ENCODE measurements at places on chromosomes 6 and 20.
A peak's percentile ranks its signal among the peaks of the same experiment; 100 is the strongest.

- DNase-seq, result no peak
These were observed 586.3 kb downstream of the HTR1B start for GRCh38 chr6:76876922-76877553.

DNA sequence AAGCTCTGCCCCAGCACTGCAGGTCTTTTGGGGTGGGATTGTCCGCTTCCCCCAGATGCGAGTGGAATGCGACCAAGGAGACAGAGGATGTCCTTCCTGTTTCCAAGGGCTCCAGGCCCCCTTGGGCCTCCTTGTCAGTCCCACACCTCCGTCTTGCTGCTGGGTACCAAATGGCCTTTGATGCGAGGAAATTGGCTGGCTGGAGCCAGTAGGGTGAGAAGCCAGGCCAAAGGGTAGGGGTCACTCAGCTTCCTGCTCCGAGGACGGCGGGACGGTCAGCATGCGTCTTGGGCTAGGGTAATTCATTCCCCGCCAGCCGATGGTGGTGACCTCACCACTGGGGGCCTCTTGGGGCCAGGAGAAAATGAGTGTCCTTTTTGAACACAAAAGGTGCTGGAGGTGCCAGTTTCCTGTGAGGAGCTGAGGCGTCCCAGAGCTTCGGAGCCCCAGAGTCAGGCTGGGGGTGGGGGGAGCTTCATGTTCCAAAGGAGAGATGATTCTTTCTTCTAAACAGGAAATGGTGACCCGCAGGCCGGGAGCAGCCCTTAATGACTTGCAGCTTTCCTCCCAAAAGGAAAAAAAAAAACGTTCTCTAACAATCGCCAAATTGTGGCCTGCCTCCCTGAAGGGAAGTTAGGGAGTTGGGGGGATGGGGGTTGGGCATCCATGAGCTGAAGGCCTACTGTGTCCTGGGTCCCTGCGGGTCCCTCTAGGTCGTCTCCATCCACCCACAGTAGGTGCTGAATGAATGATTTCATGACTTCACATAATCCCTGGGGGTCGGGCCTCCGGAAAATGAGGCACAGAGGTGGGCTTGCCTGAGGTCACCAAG is 6.7 kb downstream of the SNAI1 start:
- DNase-seq, result no peak

DNA sequence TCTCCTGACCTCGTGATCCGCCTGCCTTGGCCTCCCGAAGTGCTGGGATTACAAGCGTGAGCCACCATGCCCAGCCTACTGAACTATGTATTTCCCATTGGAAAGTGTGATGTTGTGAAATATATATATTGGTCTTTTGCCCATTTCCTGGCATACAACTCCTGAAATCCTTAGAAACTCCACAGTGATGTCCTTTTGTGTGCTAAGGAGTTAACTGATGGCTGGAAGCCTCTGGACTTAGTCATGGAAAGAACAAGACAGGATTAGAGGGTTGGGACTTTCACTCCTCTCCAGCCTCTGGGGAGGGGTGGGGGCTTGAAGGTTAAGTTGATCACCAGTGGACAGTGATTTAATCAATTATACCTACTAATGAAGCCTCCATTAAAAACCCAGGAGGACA is 7.1 kb downstream of the PANK2 start:
- peak; percentile 20 for DNase-seq

GRCh38 chr20:33696448-33696847 is 10.3 kb upstream of the E2F1 start:
- no peak for DNase-seq

DNA sequence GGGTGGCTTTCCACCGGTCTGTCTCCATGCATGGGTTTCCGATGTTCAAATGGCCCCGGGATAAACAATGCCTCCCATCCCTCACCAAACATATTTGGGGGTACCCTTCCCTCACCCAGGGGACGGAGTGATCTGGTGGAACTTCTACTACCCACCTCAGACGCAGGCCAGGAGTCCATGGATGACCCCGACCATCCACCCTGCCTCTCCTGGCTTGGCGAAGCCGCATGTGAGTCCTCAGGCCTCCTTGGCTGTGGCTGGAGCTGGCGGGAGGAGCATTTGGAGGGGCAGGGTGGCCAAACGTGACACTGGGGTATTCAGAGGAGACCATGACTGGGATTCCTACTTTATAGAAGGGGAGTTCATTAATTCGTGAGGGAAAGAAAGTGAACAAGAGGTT is 45.9 kb upstream of the FRMD1 start:
- no peak for DNase-seq

- no peak for DNase-seq
These were observed 29.5 kb downstream of the ALDH8A1 start for GRCh38 chr6:134920422-134920821.

DNA sequence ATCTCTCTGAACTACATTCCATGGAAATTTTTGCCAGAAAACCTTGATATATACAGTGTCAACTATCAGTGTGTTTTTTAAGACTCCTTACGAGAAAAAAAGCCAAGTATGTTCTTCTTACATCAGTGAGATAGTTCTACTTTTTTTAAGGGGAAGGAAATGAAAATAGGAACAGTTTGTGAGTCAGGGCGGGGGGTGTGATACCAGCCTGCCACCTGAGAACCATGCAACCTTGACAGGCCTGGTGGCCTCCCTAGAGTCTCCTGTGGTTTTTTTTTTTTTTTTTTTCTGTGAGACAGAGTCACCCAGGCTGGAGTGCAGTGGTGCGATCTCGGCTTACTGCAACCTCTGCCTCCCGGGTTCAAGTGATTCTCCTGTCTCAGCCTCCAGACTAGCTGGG is 96.3 kb upstream of the GCM1 start:
- DNase-seq, result no peak

- no peak for DNase-seq
These were observed 8.6 kb upstream of the ZSCAN16 start for GRCh38 chr6:28115799-28116198.

DNA sequence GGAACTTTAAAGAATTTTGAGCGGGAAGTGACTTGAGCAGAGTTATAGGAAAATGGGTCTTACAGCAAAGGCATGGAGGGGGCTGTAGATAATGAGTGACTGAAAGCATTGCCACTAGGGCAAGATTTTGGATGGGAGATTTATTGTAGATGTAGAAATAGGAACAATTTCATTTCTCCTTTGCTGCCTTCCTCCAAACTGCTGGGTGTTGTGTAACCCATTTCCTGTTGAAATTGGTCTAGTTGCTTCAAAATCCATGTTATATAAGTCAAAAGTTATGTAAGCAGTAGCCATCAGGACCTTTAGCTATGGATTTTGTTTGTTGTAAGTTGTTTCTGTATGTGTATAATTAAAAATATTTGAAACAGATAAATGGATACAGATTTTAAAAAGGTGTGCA is 11.1 kb downstream of the YWHAB start:
- DNase-seq, result no peak

DNA sequence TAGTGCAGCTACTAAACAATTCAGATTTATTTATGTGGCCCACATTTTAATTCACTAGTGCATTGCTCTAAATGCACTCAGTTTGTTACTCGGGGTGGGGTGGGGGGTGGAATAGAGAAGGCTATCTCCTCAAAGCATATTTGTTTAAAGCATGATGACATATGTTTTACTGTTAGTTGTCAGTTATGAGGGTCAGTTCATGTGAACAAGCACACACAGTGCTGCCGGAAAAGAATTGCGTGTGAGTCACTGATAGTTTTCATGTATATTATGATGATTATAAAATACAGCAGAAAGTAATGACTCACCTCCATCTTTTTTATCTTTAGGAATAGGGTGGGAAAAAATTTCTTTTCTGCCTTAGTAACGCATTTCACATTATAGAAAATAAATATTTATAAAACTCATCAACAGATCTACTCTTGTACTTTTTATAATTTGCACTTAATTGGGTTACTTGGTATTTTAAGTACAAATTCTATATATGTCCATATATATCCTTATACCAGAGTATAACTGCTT is 42.2 kb upstream of the STXBP5 start:
- no peak for DNase-seq

DNA sequence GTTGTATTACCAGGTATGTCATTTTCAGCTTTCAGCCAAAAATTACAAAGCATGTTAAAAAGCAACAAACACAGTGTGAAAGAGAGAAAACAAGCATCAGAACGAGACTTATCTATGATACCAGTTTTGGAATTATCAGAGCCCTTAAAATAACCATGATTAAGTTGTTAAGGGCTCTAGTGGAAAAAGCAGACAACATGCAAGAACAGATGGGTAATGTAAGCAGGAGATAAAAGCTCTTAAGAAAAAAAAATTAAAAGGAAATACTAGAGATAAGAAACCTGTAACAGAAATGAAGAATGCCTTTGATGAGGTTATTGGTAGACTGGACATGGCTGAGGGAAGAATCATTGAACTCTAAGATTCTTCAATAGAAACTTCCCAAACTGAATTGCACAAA is 127.5 kb upstream of the SCGN start:
- no peak for DNase-seq

GRCh38 chr20:50980071-50980681 is 21.6 kb downstream of the MOCS3 start:
- DNase-seq, result peak; percentile 66

GRCh38 chr20:46622165-46622564 is 29.1 kb downstream of the SLC13A3 start:
- no peak for DNase-seq

DNA sequence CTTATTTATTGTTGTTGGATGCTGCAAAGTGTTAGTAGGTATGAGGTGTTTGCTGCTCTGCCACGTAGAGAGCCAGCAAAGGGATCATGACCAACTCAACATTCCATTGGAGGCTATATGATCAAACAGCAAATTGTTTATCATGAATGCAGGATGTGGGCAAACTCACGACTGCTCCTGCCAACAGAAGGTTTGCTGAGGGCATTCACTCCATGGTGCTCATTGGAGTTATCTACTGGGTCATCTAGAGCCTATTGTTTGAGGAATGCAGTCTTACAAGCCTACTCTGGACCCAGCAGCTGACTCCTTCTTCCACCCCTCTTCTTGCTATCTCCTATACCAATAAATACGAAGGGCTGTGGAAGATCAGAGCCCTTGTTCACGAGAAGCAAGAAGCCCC is 12.1 kb downstream of the MICB start:
- DNase-seq, result no peak

DNA sequence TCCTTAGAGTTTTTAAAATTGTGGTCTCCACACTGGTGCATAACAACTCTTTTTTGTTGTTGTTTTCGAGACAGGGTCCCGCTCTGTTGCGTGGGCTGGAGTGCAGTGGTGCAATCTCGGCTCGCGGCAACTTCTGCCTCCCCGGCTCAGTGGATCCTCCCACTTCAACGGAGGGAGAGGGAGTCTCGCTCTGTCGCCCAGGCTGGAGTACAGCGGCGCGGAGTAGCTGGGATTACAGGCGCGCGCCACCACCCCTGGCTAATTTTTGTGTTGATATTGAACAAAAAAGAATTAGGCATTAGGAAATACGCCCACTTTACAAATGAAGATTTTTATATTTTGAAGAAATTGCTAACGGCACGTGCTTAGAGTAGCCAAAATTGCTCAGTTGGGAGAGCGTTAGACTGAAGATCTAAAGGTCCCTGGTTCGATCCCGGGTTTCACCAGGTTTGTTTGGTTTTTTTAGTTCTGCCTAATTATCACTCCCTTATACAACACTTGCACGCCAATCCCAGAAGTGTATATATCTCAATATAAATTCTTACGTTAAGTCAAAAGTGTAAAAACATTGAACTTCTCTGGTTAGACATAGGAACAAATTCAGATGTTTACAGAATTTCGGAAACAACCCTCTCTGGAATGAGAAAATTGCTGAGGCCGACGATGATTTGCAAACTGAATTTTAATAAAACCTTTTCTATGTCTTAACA is 159.6 kb downstream of the TRIM27 start:
- DNase-seq, result no peak

DNA sequence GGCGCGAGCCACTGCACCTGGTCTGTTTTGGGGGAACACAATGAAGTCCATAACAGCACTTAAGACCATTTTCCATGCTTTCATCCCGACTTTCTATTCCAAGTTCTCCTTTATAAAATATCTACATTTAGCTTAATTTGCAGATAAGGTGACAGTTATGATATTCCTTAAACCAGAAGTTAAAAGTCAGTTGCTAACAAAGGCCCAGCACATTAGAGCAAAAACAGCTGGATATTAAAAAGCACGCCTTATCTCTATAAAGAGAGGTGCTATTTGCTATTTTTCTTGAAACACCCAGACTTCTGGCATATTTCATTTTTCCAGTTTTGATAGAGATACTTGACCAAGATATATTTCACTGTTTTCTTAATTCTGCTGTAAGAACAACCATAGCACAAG is 15.8 kb downstream of the OR2B2 start:
- DNase-seq, result no peak

DNA sequence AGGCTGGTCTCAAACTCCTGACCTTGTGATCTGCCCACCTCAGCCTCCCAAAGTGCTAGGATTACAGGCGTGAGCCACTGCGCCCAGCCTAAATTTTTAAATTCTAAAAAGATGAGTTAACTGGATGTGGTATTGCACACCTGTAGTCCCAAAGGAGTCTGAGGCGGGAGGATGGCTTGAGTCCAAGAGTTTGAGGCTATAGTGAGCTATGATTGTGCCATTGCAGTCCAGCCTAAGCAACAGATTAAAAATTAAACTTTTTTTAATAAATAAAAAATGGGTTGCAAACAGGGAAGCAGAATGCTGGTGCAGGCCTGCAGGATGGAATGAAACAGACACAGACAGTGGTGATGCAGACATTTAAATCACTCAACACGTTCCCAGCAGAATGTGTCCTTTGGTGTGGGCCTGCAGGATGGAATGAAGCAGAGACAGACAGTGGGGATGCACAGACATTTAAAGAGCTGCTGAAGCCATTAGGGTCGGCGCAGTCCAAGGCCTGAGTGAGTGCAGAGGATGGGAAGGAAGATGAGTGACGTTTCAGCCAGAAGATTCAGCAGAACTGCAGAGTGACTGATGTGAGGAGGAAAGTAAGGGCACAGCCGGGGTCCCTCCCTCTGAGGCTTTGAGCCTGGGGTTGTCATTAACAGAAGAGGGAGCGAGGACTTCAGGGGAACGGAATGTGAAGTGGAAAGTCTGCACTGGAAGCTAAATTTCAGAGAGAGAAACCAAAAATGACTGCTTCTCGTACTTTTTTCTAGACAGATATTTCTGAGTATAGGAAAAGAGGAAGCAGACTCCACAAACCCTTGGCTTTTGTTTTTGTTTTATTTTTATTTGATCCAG is 117.5 kb downstream of the RIN2 start:
- DNase-seq, result no peak

DNA sequence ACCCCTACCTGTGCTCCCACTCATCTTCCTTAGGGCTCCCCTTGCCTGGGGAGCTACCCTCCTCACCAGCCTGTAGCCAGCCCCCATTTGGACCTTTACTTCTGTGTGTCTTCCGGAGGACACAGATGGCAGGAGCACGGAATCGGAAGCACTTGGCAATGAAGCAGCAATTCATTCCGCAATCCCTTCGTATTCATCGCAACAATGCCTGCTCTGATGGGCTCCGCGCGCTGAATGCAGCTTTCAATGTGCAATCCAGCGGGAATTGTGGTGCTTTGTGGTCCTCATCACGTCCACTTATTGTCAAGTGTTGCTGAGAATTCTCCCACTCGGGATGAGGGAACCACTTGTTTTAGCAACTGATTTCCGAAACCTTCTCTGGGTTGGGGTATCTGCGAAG is 336.0 kb downstream of the DHX35 start:
- DNase-seq, result no peak
